Smooth muscle cell of the brain vasculature (primary cell): ENCODE measurements at places on chromosomes 3 and 15.

- no peak for DNase-seq
These were observed 493.2 kb upstream of the KCNMB2 start for GRCh38 chr3:178043084-178043483.

DNA sequence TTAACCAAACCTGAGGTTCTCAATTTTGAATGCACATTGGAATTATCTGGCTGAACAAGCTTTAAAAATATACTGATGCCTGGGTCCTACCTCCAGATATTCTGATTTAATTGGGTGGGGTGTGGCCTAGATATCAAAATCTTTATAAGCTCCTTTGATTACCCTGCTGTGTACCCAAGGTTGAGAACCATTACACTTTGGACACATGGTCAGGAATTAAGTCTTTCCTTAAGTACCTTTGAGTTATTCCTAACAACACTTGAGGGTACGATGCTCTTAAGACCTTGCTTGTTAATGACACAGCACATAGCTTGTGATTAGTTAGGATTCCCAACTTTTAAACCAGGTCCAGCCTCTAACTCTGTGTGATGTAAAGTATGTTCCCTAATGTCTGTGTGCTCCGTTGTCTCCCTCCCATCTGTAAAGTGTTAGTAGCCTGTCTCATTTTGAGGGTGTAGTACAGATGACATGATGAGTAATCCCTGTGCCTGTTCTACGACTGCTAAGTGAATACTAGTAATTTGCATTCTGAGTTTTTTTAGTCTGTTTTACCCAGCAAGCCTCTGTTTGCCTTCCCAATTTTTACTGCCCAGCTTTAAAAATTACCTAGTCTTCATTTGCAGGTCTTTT is 154.9 kb downstream of the KLHL25 start:
- DNase-seq = no peak

DNA sequence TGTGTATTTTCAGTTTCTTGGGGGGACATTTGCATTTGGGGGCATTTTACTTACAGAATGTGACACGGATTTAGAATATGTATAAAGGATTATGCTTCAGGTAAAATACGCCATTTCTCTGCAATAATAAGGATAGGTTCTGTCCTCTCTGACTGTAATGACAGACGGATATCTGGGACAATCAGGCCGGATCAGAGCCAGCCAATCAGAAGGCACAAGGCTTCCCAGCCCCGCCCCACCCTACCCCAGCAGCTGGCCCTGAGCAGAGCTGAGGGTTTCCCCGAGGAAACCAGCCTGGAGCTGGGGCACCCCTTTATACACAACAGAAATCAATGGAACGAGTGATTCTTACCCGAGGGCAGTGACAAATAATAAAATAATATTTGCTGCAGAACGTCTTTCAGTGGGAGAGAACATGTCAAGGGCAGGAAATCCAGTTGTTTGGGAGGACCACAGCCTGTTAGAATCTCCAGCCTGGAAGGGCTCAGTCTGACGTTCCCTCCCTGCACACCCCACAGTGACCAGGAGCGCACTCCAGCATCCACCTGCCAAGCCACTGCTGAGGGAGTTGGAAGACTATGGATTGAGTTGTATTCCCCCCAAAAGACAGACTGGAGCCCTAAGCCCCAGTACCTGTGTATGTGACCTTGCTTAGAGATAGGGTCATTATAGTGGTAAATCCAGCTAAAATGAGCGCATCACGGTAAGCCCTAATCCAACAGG is 30.3 kb upstream of the SEC13 start:
- DNase-seq = no peak

GRCh38 chr15:86595741-86596140 is 516.1 kb downstream of the AGBL1 start:
- DNase-seq = no peak

DNA sequence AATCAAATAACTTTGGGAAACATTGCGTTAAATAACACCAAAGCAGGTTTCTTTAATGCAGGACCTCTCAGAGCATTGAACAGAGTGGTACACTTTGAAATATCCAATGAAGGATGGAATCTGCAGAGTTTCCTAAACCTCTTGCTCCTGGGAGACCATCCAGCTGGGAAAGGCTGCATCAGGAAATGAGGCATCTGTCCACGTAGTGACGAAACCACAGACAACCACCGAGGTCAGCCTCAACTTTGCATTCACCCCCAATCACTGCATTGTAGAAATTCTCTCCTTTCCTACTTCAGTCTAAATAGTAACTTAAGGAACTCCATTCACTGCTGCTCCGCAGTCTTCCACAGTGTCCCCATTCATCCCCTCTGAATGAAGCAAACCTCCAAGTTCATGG is 41.5 kb upstream of the CDV3 start:
- no peak for DNase-seq

GRCh38 chr15:59892985-59893384 is 111.1 kb upstream of the FOXB1 start:
- no peak for DNase-seq

DNA sequence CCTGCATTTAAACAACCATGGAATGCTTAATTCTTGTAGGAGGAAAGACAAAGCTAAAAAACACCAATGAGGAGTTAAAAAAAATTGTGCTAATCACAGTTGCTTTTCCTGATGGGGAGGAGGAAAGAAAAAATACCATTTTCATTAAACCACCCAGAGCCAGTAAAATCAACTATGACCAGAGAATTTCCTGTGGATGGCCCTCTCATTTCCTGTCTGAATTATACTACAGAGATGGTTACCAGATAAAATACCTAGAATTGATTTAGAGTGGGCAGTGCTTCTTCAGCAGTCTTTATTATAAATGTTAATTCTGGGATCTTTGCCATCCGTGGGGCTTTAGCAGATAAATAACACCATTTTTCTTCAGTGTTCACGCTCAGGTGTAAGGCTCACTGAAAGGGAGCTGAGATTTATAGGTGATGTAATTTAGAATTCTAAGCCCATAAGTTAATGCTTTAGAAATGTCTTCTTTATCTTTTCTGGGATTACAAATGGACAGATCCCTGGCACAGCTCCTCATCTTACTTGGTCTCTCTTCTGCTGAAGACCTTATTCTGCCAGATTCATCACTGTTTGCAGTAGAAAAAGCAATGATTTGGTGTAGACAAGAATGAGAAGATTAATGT is 37.9 kb downstream of the RETNLB start:
- DNase-seq = no peak

GRCh38 chr3:179768080-179768479 is 115.2 kb downstream of the USP13 start:
- DNase-seq = peak; percentile 46

DNA sequence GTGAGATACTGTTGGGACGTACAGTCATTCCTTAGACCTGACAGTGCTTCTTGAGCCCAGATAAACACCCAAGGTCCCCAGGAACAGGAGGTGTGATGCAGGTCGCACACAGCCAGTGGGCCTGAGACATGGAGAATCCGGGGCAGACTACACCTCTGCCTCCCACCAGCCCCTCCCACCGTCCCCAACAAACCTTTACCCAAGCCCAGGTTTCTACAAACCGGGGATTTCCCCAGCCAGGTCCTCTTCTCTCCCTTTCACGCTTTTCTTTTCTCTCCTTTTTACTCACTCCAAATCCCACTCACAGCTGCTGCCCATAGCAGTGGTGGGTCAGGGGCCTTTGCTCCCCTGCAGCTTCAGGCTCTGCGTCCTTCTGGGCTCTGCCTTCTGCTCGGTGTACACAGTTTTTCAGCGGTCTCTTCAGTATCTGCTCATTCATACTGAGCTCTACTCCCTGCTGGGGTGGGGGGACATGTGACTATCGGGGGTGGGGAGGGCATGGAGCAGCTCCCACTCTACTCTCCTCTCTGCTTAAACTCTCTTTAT is 4.8 kb upstream of the PCSK6 start:
- DNase-seq = no peak

DNA sequence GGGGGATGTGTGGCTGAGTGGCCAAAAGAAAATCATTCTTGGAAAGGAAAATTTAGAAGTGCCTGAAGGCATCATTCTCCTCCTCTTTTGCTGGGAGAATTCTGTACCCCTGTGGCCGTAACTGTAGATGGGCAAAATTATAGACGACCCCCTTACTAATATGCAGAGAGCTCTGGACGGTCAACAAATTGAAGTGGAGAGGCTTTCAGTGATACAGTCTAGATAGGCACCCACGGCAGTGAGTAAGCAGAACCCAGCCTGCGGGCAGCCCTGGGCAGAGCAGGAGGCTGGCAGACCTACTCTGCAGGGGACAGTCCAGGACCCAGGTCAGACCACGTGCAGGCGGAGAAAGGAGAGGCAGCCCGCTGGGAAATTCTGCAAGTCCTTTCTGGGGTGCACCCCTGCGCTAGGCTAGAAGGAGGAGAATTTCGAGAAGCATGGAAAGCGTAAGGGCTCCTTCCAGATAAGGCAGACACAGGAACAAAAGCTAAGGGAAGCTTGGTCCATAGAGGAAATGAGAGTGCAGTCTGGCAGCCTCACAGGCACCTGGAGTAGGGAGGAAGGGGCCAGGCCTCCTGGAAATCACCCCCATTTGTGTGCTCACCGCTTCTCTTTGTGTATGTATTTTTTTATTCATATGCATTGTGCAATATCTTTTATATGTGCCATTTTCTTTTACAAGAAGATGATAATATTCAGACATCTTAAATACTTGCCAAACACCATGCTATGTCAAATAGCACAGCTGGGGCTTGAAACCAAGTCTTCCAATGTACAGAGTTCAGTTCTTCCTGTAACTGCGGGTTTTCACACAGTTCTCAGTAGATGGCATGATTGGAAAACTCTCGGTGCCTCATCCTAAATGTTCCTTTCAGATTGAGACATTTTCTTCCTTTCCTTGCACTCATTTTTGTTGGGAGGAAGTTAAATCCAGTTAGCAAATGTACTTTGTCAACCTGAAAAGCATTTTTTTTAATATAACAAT is 40.2 kb downstream of the LRRK1 start:
- DNase-seq = no peak

- no peak for DNase-seq
These were observed 42.2 kb downstream of the SLC9A9 start for GRCh38 chr3:143806038-143806437.

- DNase-seq = no peak
These were observed 10.5 kb upstream of the MUC4 start for GRCh38 chr3:195822131-195822696.

DNA sequence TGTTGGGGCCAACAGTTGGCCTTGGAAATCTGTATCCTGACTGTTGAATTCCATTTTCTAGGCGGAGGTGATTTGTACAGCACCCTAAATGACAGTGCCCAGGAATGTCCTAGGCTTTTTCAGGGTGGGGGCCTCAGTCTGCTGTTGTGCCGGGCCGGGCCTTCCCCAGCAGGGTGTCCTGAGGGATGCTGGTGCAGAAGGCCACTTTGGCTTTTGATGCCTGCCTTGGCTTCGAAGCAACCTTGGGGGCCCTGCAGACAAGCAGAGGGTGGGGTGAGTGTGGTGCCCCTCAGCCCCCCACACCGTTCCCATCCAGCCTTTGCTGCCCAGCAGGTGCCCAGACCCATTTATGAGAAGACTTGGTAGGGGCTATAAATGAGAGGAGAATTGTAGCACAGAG is 33.0 kb downstream of the SYNM start:
- DNase-seq = no peak

DNA sequence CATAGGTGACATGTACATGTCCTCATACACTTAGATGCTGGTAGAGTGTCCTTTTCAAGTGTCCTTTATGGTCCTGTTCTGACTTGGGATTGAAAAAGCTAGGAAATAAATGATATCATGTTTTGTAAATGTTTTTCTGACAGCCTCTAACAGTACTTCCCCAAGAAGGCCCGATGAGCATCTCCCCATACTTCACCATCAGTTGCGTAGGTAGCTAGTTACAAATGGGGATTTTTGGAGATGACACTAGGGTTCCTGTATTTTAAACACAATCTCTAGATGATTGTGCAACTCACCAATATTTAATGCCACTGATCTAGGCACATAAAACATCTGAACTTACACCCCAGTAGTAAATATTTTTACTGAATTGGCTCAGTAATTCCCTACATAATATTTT is 27.8 kb downstream of the SLC25A26 start:
- DNase-seq = no peak

GRCh38 chr15:32843219-32843815 is 125.5 kb downstream of the GREM1 start:
- no peak for DNase-seq

DNA sequence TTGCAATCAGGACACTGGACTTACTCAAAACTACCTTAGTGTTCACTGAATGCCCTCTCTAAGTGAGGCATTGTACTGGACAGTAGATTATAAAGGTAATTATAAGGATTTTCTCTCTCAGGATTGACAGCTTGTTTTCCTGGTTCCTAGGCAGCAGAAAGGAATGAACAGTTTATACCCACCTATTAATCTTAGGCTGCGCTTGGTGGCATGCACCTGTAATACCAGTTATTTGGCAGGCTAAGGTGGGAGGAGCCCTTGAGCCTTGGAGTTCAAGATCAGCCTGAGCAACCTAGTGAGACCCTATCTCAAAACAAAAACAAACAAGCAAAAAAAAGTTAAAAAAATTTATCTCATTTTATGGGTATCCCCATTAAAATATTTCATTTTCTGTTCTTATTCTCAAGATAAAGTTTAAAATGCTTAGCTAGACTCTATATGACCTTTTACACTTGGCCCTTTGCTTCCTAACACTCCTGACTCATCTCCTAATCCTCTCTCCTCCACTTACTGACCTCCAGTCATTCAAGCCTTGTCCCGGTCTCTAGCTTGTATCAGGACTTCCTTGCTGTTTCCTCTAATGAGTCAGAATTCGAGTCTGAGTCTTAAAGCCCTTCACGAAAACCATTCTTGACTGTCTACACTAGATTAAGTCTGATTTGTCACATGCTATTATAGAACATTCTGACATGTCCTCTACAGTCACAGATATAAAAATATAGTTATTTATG is 348.6 kb downstream of the NLGN1 start:
- DNase-seq = no peak

DNA sequence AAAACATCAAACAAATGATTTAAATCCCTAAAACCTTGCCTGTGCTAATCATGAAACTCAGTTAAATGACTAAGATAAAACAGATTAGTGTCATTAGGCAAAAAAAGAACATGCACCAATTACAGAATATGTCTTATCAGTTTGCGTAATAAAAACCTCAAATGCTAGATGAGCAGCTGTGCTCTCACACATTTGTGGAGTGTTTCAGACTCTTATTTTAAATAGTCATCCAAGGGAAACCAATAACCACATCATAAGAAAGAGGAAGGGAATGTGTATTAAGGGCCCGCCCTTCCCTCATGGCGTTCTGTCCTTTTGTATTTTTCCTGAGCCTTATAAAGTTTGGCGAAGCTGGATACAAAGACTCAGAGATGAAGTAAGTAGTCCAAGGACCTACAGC is 6.6 kb downstream of the SAMMSON start:
- no peak for DNase-seq
